NCI-H82 (cell line): ENCODE measurements at places on chromosomes 1 and 21.

- DNase-seq: peak; percentile 49
These were observed 1208.7 kb downstream of the BRINP3 start for GRCh38 chr1:189269011-189269410.

GRCh38 chr1:71157151-71157550 is 76.3 kb upstream of the ZRANB2 start:
- DNase-seq: no peak

GRCh38 chr21:44368711-44369446 is 15.5 kb downstream of the TRPM2 start:
- DNase-seq: no peak

DNA sequence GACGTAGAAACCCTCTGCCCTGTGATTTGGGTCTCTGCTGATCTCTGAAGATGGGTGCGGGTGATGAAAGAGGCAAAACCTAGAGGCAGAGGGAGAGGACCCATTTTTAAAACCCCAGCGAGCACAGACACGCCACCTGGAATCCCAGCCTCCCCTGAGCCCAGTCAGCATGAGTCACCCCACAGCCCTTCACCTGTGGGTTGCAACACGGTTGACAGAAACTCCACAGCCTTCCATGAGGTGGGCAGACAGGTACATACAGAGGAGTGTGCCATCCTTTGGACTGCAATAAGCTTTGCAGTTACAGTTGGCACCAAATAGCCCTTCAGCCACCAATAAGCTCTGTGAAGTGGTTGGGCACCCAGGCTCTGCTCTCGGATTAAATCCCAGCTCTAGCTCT is 2.1 kb upstream of the GRHL3 start:
- DNase-seq: no peak

GRCh38 chr1:226989085-226989920 is 49.2 kb downstream of the COQ8A start:
- DNase-seq: no peak

DNA sequence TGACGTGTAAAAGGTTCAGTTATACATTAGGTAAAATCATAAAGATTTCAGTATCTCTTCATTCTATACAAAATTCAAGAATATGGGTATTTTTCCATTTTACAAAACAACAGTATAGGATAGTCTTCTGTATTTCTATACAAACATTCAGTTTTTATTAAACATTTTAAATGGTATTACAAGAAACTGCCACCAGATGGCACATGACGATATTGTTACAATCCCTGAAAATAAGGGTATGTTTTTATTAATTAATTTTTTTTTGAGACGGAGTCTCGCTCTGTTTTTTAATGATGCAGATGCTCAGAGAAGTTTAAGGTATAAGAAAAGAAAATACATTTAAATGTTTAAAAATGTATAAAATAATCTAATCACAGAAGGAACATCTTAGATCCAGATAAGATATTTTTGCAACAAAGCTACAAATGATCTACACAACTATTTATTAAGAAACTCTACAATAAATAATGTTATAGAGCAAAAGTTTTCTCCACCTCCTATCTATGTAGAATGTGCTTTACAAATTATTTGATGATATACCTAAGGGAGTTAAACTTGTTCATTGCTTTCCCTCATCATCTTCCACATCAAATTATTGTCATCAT is 23.5 kb upstream of the RSBN1 start:
- peak; percentile 73 for DNase-seq

- DNase-seq: no peak
These were observed 143.6 kb downstream of the LRRC7 start for GRCh38 chr1:69711190-69711930.

DNA sequence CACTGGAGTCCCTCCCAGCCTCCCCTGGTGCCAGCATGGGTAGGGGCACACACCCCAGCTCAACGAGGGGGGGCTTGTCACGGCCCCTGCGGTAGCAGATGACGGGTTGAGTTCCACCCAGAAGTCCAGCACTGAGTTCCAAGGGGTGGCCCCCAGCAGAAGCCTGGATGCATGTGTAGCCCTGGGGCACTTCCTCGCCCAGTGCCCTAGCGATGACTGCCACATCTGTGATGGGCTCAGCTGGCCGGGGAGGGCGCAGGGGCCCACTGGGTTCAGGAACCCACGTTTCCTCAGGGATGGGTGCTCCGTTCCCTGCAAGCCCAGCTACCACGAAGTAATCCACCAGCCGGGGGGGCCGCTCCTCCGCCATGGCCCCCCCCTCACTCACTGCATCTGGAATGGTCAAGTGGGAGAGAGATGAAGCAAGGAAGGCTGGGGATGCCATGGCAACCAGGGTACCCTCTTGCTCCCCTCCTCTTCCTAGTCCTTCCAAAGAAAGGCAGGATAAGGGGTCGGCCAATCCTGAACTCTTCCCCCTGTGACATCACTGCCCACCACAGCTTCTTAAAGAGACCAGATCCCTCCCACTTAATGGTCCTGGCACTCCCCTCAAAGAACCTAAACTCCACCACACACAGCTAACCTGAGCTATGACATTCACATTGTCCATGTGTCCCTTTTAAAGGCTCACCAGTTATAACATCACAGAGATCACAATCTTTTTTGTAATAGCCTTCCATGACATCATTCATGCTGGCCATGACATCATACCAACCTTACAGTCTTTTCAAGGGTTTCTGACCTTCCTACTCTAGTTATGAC is 2.3 kb downstream of the DENND4B start:
- DNase-seq: peak; percentile 53

DNA sequence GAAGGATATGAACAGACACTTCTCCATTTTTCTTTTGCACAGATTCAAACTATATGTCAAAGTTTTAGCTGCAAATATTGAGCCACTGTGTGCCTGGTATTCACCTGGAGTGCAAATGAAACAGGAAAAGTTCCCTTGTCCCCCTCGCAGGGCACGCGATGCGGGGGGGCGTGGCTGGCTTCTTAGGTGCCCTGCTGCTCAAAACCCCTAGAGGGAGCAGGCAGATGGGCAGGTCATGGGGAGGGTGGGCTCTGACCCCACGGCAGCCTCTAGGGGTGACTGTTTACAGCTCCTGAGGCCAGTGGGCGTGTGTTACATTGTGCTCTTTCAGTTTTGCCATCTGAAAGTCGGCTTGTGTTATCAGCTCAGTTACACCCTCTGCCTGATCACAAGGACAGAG is 931.2 kb upstream of the B3GALT2 start:
- peak; percentile 67 for DNase-seq

GRCh38 chr21:36338975-36339374 is 19.0 kb downstream of the MORC3 start:
- DNase-seq: no peak

GRCh38 chr1:152013664-152014237 is 20.1 kb upstream of the S100A10 start:
- peak; percentile 77 for DNase-seq

DNA sequence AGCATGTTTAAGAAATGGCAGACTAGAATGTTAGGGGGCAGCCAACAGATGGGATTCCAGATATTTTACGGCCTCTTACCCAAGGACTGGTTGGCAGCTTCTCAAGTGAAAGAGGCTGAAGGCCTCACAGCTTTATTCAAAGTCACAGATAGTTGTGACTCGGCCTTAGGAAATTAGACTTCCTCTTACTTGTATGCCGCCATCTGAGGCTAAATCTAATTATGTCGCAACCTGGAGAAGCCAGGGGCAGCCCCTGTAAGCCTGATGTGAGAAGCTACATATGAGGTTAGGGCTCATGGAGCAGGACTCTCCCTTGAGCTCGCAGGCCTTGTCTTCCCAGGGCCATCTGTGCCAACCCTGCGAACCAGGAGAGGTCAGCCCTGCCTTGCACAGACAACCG is 352.5 kb downstream of the HHAT start:
- DNase-seq: peak; percentile 35
